ENCODE measurements at places on chromosomes 13 and 19.
A peak's percentile ranks its signal among the peaks of the same experiment; 100 is the strongest.

DNA sequence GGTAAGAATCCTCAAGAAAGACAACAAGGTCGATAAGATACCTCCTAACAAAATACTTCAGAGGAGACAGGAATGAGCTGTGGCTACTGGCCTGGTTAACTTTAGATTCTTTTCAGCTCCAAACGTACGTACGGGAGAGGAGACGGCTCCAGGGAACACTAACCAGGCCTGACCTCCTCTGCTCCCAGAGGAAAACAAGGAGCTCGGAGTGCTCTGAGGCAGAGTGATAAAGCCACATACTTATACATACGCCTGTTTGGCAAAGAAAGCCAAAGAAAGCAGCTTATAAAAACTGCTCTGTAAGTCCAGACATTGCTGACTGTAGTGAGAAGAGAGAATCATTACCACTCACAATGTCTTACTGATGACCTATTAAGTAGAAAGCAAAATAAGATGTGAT lies 263.9 kb downstream of the MZT1 start:
- H3K27me3 ChIP-seq = no peaks in the 10 kb centered on the region
- H3K36me3 ChIP-seq = no peaks in the 10 kb centered on the region
- no peak overlapping the region for H3K27ac ChIP-seq
- no peaks in the 10 kb centered on the region for H3K4me1 ChIP-seq

- peaks cover 19% of the 10 kb centered on the region for H3K36me3 ChIP-seq
- H3K4me1 ChIP-seq = no peaks in the 10 kb centered on the region
- DNase-seq = no peak
- no peak overlapping the region for H3K27ac ChIP-seq
Measured at GRCh38 chr19:38733493-38734175, 10.6 kb downstream of the CAPN12 start.

DNA sequence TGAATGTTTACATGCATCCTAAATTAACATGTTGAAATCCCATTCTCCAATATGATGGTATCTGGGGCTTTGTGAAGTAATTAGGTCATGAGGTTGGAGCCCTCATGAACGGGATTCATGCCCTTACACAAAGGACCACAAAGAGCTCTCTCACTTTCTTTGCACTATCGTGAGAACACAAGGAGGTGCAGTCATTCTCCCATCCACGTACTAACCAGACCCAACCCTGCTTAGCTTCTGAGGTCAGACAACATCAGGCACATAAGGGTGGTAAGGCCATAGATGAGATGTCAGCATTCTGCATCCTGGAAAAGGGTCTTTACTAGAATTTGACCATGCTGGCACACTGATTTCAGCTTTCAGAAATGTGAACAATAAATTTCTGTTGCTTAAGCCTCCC lies 1211.9 kb upstream of the MIR17HG start:
- H3K27me3 ChIP-seq = no peaks in the 10 kb centered on the region
- H3K36me3 ChIP-seq = no peaks in the 10 kb centered on the region
- no peak for DNase-seq
- H3K4me3 ChIP-seq = no peak overlapping the region
- no peak overlapping the region for H3K27ac ChIP-seq
- H3K4me1 ChIP-seq = no peaks in the 10 kb centered on the region

DNA sequence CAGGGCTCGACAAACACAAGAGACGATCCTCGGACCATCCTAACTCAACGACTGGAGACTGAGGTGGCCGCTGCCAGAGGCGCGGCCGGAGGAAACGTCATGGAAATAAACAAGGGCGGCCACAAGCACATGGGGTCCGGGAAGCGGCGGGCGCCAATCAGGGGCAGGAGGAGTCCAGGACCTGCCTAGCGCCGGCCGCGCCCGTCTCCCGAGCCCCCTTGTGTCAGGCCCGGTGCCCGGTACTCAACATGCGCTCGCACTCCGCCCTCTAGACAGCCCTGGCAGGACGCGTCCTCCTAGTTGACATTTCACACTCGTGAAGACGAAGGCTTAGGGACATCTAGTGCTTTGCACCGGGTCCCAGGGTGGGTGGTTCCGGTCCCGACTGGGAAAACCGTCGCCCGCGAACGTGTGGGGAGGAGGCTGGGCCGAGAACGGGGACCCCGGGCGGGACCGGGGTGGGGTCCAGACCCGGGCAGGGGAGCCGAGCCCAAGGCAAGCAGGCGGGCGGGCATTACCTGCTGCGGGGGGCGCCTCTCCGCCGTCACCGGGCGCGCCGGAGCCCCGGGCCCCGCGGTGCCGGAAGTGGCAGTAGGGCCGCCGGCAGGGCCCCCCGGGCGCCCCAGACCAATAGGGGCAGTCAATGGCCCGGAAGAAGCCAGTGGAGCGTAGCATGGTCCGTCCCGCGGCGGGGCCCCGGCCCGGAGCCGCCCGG lies 442 bp downstream of the REXO1 start:
- H3K4me1 ChIP-seq = peaks cover 56% of the 10 kb centered on the region
- no peaks in the 10 kb centered on the region for H3K27me3 ChIP-seq
- H3K4me3 ChIP-seq = peak overlapping the region; percentile 99
- peaks cover 43% of the 10 kb centered on the region for H3K36me3 ChIP-seq
- no peak for DNase-seq
- peak overlapping the region; percentile 100 for H3K27ac ChIP-seq

- H3K27me3 ChIP-seq = no peaks in the 10 kb centered on the region
- H3K27ac ChIP-seq = no peak overlapping the region
- no peaks in the 10 kb centered on the region for H3K36me3 ChIP-seq
- DNase-seq = no peak
Measured at GRCh38 chr13:23450340-23451046, 17.0 kb upstream of the SACS start.

DNA sequence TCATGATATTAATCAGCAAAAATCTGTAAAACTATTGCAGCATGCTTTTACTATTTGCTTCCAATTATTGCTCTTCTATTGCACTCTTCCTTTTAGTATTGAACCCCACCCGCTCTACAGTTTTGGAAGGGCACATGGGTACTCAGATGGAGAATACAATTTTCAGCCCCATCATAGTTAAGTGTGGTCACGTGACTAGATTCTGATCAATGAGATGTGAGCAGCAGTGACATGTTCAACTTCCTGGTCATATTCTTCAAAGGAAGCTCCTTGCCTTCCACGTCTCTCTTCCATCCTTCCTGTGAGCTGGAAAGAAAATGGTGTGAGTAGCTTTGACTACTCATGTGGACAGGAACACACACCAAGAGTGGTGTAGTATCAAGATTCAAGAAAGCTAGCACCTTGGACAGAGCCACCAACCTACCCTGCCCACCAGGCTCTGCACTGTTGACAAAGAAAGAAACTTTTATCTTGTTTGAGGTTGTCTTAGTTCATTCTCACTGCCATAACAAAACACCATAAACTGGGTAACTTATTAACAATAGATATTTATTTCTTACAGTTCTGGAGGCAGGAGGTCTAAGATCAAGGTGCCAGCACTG lies 3.8 kb upstream of the FGF14 start:
- no peaks in the 10 kb centered on the region for H3K36me3 ChIP-seq
- DNase-seq = peak; percentile 24
- H3K4me1 ChIP-seq = no peaks in the 10 kb centered on the region
- H3K27ac ChIP-seq = no peak overlapping the region

DNA sequence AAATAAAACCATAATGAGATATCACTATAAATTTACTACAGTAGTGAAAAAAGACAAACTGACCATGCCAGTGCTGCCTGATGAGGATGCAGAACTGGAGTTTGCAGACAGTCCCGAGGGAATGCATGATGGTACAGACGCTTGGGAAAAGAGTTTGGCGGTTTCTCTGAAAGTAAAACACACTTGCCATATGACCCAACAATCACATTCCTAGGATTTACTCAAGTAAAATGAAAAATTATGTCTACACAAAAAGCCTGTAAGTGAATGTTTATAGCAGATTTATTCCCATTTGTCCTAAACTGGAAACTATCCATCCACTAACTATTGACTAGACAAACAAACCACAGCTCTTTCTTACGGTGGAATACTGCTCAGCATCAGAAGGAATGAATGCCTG lies 271.0 kb downstream of the DNAJC15 start:
- no peaks in the 10 kb centered on the region for H3K4me1 ChIP-seq
- no peak overlapping the region for H3K27ac ChIP-seq

- H3K4me3 ChIP-seq = no peak overlapping the region
- no peaks in the 10 kb centered on the region for H3K27me3 ChIP-seq
- peaks cover 80% of the 10 kb centered on the region for H3K36me3 ChIP-seq
- no peaks in the 10 kb centered on the region for H3K4me1 ChIP-seq
- DNase-seq = no peak
Measured at GRCh38 chr13:113616281-113616906, 31.8 kb downstream of the TFDP1 start.

GRCh38 chr13:73513751-73514150 lies 454.9 kb downstream of the KLF5 start:
- no peak overlapping the region for H3K27ac ChIP-seq
- H3K36me3 ChIP-seq = no peaks in the 10 kb centered on the region
- no peaks in the 10 kb centered on the region for H3K4me1 ChIP-seq
- no peak for DNase-seq

- H3K27me3 ChIP-seq = no peaks in the 10 kb centered on the region
- H3K36me3 ChIP-seq = peaks cover 84% of the 10 kb centered on the region
- H3K27ac ChIP-seq = no peak overlapping the region
- no peak overlapping the region for H3K4me3 ChIP-seq
- H3K4me1 ChIP-seq = no peaks in the 10 kb centered on the region
Measured at GRCh38 chr19:6216996-6217751, 62.6 kb downstream of the MLLT1 start.

DNA sequence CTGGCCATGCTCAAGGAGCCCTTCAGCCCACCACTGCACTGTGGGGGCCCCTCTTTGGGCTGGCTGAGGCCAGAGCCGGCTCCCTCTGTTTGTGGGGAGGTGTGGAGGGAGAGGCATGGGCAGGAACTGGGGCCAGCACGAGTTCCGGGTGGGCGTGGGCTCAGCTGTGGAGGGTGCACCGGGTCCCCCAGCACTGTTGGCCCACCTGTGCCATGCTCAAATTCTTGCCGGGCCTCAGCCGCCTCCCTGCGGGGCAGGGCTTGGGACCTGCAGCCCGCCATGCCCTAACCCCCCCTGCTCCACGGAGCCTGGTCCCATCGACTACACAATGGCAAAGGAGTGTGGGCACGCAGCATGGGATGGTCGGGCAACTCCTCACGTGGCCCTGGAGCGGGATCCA lies 38.8 kb upstream of the TNFRSF19 start:
- no peaks in the 10 kb centered on the region for H3K27me3 ChIP-seq
- H3K27ac ChIP-seq = no peak overlapping the region
- H3K4me1 ChIP-seq = no peaks in the 10 kb centered on the region
- H3K4me3 ChIP-seq = no peak overlapping the region
- DNase-seq = no peak
- no peaks in the 10 kb centered on the region for H3K36me3 ChIP-seq

GRCh38 chr19:14978161-14978776 lies 1.4 kb downstream of the SLC1A6 start:
- H3K36me3 ChIP-seq = no peaks in the 10 kb centered on the region
- DNase-seq = no peak
- H3K4me3 ChIP-seq = no peak overlapping the region

DNA sequence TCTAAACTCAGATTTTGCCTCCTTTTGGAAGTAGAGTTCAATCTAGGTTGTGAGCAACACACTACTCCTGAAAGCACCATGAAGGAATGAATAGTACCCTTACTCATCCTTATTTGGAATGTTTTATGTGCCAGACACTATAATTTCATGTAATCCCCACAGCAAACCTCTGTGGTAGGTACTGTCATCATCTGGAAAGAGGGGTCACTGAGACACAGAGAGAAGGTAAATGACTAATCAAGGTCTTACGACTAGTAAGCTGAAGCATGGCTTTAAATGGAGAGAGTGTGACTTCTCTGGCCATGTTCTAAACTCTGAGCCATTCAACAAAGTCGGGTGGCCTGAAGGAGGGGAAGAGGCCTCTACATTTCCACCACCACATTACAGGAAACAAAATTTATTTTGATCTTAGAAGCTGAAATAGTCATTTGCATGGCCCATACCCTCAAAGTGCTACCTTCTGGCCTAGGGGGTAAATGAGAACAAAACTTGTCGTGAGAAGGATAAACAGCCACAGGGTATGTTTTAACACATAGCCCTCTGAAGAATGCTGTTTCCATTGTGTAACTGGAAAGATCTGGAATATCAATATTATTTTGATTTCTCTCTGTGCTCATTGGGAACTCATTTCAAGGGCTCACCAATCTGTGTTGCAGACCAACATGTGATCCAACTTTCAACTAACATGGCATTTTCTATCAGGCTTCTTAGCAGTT lies 180.8 kb upstream of the RFC3 start:
- no peak for DNase-seq
- no peak overlapping the region for H3K27ac ChIP-seq
- H3K27me3 ChIP-seq = no peaks in the 10 kb centered on the region
- H3K4me1 ChIP-seq = no peaks in the 10 kb centered on the region

DNA sequence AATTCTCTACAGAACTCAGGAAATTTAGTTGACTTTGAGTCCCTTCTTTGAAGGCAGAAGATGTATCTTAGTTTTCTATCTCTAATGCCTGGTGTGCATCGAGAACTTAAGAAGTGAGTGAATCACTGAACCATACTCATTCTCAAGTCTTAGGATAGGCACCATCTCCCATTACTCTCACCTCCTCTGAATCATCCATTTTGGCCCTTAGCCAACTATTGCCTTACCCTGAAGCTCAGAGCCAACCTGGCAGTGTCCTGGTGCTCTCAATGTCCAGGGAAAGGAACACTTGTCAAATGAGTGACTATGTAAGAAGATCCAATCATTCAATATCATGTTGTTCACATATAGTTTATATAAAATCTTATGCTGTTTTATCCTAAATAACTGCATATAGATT lies 146.6 kb downstream of the RGCC start:
- H3K27me3 ChIP-seq = no peaks in the 10 kb centered on the region
- peaks cover 34% of the 10 kb centered on the region for H3K36me3 ChIP-seq
- H3K4me1 ChIP-seq = no peaks in the 10 kb centered on the region
- H3K27ac ChIP-seq = no peak overlapping the region
- H3K4me3 ChIP-seq = no peak overlapping the region
- no peak for DNase-seq

- H3K27me3 ChIP-seq = no peaks in the 10 kb centered on the region
- H3K36me3 ChIP-seq = no peaks in the 10 kb centered on the region
- no peaks in the 10 kb centered on the region for H3K4me1 ChIP-seq
- H3K27ac ChIP-seq = no peak overlapping the region
Measured at GRCh38 chr19:14019100-14019499, 8.8 kb upstream of the RLN3 start.

DNA sequence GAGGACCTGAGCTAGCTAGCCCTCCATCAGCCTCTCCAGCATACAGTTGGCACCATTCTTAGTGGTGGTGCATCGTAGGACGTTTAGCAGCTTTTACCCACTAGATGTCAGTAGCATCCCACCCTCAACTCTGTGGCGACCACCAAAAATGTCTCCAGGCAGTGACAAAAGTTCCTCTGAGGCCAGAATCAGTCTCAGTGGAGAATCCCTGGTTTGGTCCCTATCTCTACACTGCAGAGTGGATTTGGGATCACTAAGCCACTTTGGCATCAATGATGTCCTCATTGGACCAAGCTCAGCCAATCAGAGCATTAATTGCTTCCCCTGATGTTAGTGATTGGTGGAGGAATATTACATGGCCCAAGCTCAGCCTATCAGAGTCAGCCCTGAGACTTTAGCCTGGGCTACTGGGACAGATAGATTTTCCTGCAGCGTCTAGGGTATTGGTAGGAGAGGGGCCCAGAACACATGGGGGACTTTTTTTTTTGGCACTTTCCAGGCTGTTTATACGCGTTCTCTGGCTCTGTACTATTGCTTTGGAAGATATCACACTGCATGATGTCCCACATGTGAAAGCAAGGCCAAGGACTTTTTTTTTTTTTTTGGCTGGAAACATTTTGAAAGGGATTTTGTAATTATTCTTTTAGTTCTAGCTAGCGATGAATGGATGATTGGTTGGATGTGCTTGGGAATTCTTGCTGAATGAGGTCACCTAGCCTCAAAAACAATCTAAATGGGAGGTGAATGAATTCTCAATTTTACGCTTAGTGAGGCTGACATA lies 7.0 kb downstream of the TMEM221 start:
- H3K27me3 ChIP-seq = no peaks in the 10 kb centered on the region
- no peaks in the 10 kb centered on the region for H3K36me3 ChIP-seq
- no peak overlapping the region for H3K27ac ChIP-seq
- H3K4me3 ChIP-seq = no peak overlapping the region
